Gastroesophageal sphincter (tissue), 4 donors: ENCODE measurements at places on chromosomes 3 and 15. TPM values are rescaled to one million over a fixed set of nuclear protein-coding genes. Genes with fewer than 3 reads are reported as not detected.
A peak's percentile ranks its signal among the peaks of the same experiment; 100 is the strongest.

DNA sequence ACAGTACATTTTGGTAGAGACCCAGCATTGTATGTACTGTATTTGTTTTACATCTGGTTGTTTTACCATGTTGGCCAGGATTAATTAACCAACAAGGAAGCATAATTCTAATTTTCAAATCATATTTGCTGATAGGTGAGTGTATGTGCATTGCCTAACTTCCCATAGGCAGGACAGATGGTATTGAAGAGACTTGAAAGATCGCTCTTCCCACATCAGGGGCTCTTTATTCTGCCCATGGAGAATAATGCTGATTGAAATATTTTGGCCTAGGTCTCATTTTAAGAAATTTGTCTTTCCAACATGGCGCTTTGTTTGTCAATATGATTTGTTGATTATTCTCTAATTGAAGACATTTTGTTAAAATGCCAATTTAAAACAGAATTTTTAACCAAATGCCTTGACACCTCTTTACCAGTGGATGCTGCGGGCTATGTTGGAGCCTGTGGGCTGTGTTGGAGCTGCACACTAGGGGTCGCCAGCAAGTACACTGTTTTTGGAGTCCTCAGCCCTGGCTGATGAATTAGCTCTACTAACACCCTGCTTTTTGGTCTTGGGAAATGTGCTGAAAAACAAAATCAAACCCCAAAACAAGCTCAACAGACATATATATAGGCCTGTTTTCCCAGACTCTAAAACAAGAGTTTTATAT, 5.3 kb downstream of the P2RY12 start:
- no peak for ATAC-seq

GRCh38 chr3:2156244-2156847, 57.7 kb downstream of the CNTN4 start:
- ATAC-seq = no peak

DNA sequence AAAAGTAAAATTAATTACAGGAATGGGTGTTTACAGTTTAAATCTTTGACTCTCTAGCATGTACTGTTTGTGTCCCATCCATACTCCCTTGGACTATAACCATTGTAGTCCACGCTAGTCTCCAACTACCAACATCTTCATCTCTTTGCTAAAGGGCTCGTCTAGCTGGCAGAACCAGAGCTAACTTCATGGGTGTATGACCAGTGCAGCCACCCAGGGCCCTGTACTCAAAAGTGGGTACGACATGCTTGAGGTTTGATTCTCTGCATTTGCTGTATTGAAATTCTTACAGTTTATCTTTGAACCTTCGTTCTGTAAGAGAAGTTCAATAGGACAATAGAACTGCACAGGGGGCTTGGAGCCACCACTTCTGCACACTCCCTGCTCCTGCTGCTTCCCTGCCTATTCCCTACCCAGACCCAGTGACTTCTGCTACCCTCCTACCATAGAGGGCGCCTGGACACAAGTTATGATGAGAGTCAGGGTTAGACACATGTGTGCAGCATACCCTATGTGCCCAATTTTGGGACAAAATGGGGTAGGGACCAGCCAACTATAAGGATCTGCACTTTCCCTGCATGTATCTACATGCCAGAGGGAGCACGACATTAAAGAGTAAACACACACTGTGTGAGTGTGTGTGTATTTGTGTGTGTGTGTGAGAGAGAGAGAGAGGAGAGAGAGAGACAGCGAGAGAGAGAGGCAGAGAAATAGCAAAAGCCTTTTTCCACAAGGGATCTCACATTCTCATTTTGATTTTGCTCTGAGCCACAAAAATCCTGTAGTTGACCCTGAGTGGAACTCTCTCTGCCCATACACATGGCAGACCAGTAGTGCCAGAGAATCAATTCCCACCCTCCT, 59.0 kb upstream of the NECTIN3 start:
- ATAC-seq = peak; percentile 36

The WDR93 gene
- not detected for total RNA-seq

GRCh38 chr15:31278061-31278445, 48.6 kb upstream of the KLF13 start:
- ATAC-seq = no peak

DNA sequence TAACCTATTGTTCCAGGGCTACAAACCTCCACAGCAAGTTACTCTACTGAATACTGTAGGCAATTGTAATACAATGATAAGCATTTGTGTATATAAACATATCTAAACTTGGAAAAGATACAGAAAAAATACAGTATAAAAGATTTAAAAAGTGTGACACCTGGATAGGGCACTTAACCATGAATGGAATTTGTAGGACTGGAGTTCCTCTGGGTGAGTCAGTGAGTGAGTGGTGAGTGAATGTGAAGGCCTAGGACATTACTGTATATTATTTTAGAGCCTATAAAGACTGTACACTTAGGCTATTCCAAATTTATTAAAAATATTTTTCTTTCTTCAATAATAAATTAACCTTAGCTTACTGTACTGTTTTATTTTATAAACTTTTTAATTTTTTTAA, 38.4 kb upstream of the SLC25A36 start:
- no peak for ATAC-seq

GRCh38 chr15:74608786-74609185, 6.8 kb upstream of the CLK3 start:
- ATAC-seq = no peak

- ATAC-seq = no peak
Measured at GRCh38 chr15:76512971-76513370, 176.4 kb downstream of the ISL2 start.

The COLQ gene
- total RNA-seq = 1.5 TPM

The B3GNT5 gene
- total RNA-seq = 5.0 TPM

- no peak for ATAC-seq
Measured at GRCh38 chr3:117874904-117875874, 1159.5 kb downstream of the IGSF11 start.

GRCh38 chr3:46193436-46193835, 14.7 kb downstream of the CCR1 start:
- ATAC-seq = peak; percentile 16

The GHRL gene
- not detected for total RNA-seq

The GOLGA8R gene
- total RNA-seq = 3.3 TPM

- ATAC-seq = no peak
Measured at GRCh38 chr3:66276705-66277274, 56.0 kb downstream of the SLC25A26 start.

DNA sequence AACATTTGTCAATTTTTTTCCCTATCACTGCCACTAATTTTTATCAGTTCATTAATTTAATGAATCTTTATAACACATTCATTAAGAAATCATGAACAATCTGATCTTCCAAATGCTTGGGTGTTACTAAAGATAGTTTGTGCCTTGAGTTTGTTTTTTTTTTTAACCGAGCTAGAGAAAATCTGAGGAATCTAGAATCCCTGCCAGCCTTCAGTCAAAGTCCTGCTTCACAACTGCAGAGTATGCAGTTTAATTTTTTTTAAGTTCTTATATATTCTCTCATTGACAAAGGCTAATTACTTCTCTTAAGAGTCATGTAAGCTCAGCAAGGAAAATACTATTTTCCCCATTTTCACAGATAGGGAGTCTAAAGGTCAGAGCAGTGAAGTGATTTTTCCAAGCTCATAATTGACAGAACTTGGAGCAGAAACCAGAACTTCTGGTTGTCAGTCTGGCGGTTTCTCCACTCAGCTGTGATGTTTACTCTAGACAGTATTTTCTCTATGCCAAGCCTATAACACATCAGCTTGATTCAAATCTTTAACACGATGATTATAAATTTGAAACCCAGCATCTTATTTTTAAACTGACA, 55.7 kb downstream of the TNIK start:
- no peak for ATAC-seq

- no peak for ATAC-seq
Measured at GRCh38 chr3:107861904-107862303, 228.9 kb downstream of the CD47 start.

GRCh38 chr3:167559924-167560323, 86.1 kb upstream of the SERPINI2 start:
- no peak for ATAC-seq

DNA sequence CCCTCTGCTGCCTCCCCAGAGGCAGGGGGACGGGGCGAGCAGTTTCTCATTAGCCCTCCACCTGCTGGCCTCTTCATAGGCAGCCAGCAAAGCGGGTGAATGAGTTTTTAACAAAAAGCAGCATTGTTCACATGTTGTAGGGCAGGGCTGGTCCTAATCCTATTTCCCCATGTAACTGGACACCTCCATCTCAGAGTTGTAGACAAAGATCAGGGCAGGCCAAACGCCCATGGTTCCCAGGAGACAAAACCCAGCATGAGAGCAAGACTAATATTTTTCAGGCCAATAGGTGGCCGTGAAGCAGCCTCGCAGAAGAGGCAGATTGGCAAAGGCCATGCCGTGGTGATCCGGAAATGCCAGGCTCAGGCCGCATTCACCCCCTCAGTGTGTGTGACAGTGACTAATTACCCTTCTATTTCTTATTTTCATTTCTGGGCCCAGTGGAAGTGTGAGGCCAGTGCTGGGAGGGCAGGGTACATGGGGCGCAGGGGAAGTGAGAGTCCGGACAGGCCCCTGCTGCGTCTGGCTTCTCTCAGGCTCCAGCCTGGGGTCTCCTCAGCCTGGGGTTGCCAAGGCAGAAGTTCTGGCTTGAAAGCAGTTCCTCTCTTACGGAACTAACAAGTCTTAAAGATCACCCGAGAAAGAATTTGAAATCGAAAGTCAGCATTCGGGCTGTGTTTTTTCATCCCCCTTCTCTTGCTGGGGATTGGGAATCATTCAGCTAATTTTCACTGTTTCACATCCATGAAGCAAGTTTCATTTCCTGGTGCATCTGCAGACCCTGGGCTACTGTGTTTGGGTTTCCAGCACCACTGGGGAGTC, 64.8 kb downstream of the BOC start:
- ATAC-seq = peak; percentile 75

GRCh38 chr3:100709842-100710260, 557 bp downstream of the TFG start:
- no peak for ATAC-seq

The PRR20G gene
- not detected for total RNA-seq

The SERINC4 gene
- total RNA-seq = 0.39 TPM

GRCh38 chr3:47536221-47536891, 22.8 kb upstream of the ELP6 start:
- ATAC-seq = no peak

The STRC gene
- not detected for total RNA-seq

The RAB6B gene
- 16.1 TPM for total RNA-seq

GRCh38 chr3:51708216-51708845, 1.5 kb downstream of the GRM2 start:
- ATAC-seq = no peak

- ATAC-seq = no peak
Measured at GRCh38 chr3:141986548-141987107, 110.2 kb downstream of the ATP1B3 start.

- ATAC-seq = no peak
Measured at GRCh38 chr3:71062952-71063772, 520.4 kb downstream of the FOXP1 start.

GRCh38 chr3:124174910-124175874, 183.3 kb upstream of the ROPN1 start:
- ATAC-seq = no peak

DNA sequence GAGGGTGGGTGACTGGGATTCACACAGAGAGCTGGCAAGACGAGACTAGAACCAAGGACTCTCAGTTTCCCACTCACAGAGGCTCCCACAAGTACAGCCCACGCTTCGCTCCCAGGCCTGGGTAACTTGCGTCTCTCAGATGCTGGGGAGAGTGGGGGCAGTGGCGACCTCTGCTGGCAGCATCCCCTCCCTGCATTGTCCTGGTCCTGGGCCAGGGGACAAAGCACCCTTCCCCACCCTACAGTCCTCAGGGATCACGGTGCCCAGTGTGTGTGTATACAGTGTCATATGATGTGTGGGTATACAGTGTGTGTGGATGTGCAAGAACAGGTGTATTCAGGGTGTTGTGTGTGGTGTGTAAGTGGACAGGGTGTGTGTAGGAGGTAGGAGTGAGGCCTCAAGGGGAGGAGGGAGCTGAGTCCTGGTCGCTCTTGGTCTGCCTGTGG, 12.8 kb downstream of the VILL start:
- peak; percentile 31 for ATAC-seq

GRCh38 chr3:98812851-98813374, 49.8 kb downstream of the ST3GAL6 start:
- ATAC-seq = no peak

GRCh38 chr3:114439284-114439683, 145.5 kb downstream of the TIGIT start:
- no peak for ATAC-seq

GRCh38 chr15:69885173-69885955, 212.4 kb downstream of the TLE3 start:
- no peak for ATAC-seq

GRCh38 chr3:14122301-14122700, 2.4 kb downstream of the CHCHD4 start:
- ATAC-seq = no peak

The GREM1 gene
- total RNA-seq = 365 TPM

DNA sequence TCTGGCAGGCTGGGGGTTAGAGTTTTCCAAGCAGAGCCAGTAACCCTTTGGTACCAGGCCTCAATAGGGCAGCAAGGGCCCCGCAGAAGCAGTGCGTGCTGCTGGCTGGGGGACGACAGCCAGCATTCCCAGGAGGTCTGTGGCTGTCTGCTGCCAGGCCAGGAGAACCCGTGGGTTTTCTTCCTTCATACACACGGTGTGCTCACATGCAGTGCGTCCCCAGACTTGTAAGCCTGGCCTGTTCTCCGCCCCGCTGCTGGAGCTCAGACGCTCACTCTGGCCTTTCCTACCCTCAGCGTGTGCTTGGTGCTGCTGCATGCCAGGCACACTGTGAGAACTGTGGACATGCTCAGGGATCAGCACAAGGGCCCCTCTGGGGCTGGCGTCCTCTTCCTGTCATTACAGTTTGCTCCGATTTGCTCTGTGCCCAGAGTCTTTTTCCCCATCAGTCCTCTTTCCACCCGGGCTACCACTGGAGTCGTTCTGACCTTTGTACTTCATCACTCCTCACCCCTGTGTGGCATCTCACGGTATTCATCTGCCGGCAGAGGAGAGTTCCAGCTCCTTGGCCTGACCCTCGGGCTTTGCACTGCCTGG, 149.5 kb downstream of the DNAJB8 start:
- ATAC-seq = no peak

The GPR149 gene
- total RNA-seq = not detected

DNA sequence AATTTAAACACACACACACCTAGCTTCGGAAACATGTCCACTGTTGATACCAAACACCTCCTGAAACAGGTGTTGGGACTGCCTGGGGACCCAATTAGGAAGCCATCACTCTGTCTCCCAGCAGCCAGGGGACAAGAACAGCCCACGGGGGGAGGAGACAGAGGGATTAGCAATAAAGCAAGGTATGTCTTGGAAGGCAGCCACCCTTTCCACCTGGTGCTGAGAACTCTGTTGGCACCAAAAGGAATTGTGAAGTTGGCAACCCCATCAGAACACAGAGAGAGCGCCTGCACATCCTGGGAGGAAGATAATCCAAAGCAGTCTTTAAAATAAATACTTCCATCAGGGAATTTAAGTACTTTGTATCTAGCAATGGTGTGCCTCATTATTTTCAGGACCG, 111.0 kb downstream of the ADAMTS17 start:
- ATAC-seq = no peak

GRCh38 chr3:40116478-40117177, 192.9 kb upstream of the EIF1B start:
- ATAC-seq = no peak

The POLG gene
- 40.5 TPM for total RNA-seq

- ATAC-seq = no peak
Measured at GRCh38 chr3:157469561-157470294, 33.1 kb downstream of the PTX3 start.

GRCh38 chr15:68311464-68311835, 33.9 kb downstream of the FEM1B start:
- no peak for ATAC-seq
